ENCODE measurements at places on chromosomes 7 and 10.

DNA sequence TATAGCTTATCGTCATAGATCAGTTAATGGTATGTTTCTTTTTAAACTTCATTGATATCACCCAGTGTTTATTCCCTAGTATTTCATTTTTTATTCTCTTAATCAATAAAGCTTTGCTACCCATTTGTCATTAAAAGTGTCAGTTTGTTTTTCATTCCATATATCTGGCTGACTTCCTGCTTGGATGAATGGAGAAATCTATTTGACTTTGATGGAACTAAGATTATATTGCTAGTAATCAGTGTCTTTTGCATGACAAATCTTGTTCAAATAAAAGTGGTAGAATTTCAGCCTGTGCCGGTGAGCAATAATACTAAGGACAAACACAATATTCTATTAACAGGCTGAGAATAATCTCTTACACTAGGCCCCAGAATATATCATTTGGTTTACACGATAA lies 203.3 kb downstream of the SEC23IP start:
- DNase-seq, result no peak

GRCh38 chr7:29811586-29811985 lies 5.3 kb downstream of the WIPF3 start:
- DNase-seq, result no peak

DNA sequence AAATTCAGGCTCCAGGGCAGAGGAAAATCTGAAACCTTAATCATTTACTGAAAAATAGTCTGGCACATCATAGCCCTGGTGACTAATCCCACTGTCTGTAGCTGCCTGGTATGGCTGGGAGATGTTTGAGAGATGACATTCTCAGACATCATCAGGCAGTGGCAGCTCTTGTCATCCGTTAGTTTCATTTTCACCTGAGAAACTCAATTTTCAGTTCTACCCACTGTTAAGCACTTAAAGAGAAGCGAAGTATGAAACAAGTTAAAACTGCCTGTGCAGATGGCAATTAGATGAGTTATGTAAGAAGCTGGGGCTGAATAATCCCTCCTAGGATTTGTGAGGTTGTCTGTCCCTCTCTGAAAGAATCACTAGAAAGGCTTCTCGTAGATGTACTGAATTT lies 150.2 kb downstream of the NSUN6 start:
- peak; percentile 48 for DNase-seq

DNA sequence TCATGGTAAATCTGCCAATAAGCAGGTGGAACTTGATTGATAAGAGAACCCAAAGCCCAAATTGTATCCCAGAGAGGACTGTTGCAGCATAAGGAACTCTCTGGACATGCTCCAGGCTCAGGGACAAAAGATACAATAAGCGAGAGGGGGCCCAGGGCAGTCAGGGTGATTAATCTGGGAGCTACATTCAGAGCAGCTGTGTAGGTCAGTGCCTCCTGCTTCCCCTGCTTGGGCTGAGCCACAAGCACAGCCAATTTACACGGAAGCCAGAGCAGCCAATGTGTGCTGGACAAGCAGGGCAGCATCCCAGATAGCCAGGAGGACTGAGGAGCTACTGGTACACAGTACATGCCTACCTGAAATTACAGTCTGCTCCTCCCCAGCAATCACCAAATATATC lies 24.2 kb downstream of the MYPN start:
- no peak for DNase-seq

GRCh38 chr7:46208635-46209525 lies 287.8 kb upstream of the IGFBP3 start:
- DNase-seq, result no peak

DNA sequence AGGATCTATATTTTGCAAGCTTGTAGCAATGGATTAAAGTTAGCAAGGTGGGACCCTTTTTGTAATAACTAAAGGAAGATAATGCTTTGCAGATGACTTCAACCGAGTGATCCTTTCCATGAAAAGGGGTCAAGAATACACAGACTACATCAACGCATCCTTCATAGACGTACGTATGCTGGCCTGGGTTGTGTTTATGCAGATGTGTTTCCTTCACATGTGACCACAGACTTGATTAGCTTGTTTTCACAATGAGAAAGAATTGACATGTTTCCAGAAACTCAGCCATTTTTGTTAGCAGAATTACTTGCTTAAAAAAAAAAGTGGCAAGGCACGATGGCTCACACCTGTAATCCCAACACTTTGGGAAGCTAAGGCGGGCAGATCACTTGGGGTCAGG lies 54.2 kb downstream of the MKI67 start:
- DNase-seq, result no peak

DNA sequence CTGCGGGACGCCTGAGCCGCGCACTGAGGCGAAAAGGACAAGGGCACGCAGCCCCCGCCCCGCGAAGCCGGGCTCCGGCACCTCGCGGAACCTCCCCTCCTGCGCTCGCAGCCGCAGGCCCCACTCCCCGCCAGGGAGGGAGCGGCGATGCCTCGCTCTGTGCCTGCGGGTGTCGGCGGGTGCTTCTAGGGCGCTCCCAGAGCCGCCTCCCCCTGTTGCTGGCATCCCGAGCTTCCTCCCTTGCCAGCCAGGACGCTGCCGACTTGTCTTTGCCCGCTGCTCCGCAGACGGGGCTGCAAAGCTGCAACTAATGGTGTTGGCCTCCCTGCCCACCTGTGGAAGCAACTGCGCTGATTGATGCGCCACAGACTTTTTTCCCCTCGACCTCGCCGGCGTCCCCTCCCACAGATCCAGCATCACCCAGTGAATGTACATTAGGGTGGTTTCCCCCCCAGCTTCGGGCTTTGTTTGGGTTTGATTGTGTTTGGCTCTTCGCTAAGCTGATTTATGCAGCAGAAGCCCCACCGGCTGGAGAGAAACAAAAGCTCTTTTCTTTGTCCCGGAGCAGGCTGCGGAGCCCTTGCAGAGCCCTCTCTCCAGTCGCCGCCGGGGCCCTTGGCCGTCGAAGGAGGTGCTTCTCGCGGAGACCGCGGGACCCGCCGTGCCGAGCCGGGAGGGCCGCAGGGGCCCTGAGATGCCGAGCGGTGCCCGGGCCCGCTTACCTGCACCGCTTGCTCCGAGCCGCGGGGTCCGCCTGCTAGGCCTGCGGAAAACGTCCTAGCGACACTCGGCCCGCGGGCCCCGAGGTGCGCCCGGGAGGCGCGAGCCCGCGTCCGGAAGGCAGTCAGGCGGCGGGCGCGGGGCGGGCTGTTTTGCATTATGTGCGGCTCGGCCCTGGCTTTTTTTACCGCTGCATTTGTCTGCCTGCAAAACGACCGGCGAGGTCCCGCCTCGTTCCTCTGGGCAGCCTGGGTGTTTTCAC lies 519 bp downstream of the ITGB8 start:
- peak; percentile 35 for DNase-seq

- DNase-seq, result no peak
Observed at GRCh38 chr7:479115-479947, 40.3 kb downstream of the PDGFA start.

GRCh38 chr10:88254091-88254490 lies 329.0 kb downstream of the RNLS start:
- peak; percentile 77 for DNase-seq

DNA sequence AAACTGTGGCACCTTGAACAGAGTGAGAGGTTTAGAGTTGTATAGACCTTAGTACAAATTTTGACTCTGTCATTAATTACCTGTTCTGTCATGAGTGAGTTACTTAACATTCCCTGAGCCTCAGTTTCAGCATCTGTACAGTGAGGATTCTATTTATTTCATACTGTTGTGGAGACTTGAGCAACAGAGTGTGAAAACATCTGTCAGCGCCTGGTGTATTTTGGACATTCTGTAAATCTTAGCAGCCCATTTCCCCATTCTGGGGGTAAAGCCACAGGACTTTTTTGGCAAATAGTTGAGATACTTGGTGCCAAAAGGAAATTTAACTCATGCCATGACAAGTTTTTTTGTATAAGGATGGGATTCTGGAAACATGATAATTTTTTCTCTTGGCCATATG lies 94.8 kb downstream of the AUTS2 start:
- no peak for DNase-seq

All from HCEC 1CT (cell line).